ENCODE measurements at places on chromosomes 7 and 10.

DNA sequence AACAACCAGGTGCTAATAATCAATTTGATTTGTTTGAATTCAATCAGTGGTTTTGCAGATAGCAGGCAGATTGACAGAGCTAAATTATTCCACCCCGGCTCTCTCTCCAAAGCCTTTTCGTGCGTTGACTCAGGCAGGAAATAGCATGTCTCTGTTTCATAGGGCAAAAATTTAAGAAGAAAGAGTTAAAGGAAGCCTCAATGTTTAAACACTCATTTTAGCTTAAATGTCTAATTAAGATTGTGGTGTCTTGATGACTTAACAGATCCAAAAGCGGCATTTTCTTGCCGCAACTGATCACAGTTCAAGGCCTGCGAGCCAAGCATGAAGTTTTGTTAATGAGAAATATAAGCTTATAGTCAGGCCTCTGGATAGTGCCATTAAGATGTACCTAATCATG lies 1051.1 kb upstream of the AUTS2 start:
- DNase-seq = peak; percentile 15

DNA sequence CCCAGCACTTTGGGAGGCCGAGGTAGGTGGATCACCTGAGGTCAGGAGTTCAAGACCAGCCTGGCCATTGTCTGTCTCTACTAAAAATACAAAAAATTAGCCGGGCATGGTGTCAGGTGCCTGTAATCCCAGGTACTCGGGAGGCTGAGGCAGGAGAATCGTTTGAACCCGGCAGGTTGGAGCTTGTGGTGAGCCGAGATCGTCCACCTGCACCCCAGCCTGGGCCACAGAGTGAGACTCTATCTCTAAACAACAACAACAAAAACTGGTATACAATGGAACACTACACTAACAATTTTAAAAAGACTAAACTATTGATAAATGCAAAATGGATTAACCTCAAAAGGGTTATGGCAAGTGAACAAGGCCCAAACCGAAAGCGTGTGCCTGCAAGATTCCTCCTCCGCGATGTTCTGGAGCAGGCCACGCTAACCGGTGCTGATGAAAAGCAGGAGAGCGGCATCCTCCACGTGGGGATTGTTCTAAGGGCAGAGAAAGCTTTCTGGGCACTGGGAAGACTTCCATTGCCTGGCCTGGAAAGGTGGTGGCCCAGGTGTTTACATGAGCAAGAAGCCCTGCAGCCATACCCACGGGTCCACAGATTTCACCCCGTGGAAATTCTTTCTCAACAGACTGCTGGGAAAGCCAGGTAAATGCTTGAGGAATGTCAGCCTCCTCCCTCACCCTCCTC lies 53.8 kb downstream of the PDGFA start:
- DNase-seq = no peak

DNA sequence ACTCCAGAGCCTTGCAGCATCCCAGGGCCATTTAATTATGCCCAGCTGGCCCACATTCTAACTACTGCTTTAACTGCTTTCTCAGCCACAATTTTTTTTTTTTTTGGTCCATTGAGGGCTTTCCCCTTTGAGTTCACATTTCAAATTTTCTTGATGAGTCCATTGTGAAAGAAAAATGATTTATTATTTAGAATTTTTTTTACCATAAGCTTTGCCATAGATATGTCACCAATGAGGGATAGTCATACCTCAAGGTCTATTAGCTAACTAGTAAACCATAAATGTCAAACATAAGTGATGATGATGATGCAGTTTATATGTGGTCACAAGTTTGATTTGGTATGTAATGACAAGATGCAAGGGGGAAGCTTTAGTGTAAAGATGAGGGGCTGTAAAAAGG lies 282.9 kb downstream of the BICC1 start:
- DNase-seq = no peak

DNA sequence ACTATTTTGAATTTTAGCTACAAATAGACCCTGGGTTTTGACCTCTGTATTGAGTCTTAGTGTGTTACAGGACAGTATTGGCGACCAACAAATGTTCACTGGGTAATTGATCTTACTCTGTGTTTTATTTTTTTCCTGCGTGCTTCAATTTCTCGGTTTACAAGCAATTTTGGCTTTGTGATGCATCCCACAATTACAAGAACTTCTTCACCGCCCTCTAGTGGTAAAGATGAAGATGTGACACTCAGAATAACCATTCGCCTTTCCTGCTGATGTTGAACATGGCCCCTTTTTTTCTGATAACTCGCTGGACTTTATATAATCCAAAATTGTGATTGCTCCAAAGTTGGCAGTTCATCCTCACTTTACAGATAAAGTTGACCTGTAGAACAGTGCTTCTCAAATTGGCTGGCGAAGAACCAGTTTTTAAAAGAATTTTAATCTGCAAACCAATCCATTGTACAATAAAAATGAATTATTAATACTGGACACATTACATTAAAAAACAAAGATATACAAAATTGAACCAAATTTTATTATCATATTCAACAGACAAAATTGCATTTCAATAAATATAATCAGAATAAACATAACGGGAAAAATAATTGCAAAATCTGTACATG lies 20.2 kb upstream of the SMC3 start:
- DNase-seq = no peak

DNA sequence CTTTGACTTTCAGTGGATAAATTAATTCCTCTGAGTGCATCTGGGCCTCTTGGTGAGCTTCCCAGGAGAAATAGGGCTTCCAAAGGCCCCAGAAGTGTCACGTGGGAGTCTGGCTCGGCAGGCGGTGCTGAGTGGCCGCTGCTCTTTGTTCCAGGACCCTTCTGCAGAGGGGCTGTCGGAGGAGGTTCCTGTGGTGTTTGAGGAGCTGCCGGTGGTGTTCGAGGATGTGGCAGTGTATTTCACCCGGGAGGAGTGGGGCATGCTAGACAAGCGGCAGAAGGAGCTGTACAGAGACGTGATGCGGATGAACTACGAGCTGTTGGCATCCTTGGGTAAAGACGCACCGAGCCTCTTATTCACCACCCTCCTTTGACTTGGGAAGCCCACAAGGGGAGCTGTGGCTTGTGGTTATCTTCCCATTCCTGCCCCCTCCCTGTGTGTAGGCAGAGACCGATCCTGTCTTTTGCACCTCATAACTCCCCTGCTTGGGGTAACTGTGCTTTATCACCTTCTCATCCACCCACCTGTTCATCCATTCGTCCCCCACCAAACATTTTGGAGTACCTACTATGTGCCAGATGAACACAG lies 11.9 kb downstream of the ZNF862 start:
- DNase-seq = no peak

GRCh38 chr7:2897023-2897422 lies 52.9 kb upstream of the GNA12 start:
- DNase-seq = no peak

DNA sequence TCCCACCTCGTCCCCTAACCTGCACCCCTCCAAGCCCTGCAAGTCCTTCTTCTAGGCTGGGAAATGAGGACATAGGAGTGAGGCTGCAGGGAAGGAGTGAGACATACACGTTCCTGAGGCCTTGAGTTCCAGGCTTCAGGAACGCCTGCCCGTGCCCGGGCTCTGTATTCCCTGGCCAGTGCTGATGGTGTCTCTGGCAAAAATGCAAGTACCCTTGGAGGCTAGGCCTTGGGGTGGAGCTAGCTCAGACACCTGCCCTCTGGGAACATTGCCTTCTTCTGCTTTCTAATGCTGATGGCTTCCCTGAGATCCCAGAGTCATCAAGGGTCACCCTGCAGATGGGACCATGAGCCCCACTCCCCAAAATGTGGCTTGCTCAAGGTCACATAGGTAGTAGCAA lies 76.0 kb downstream of the GRK5 start:
- no peak for DNase-seq

- no peak for DNase-seq
Observed at GRCh38 chr7:128427289-128427891, 17.6 kb upstream of the IMPDH1 start.

GRCh38 chr10:33326933-33327332 lies 7.5 kb downstream of the NRP1 start:
- DNase-seq = no peak

GRCh38 chr10:61486738-61487396 lies 33.7 kb upstream of the TMEM26 start:
- no peak for DNase-seq

DNA sequence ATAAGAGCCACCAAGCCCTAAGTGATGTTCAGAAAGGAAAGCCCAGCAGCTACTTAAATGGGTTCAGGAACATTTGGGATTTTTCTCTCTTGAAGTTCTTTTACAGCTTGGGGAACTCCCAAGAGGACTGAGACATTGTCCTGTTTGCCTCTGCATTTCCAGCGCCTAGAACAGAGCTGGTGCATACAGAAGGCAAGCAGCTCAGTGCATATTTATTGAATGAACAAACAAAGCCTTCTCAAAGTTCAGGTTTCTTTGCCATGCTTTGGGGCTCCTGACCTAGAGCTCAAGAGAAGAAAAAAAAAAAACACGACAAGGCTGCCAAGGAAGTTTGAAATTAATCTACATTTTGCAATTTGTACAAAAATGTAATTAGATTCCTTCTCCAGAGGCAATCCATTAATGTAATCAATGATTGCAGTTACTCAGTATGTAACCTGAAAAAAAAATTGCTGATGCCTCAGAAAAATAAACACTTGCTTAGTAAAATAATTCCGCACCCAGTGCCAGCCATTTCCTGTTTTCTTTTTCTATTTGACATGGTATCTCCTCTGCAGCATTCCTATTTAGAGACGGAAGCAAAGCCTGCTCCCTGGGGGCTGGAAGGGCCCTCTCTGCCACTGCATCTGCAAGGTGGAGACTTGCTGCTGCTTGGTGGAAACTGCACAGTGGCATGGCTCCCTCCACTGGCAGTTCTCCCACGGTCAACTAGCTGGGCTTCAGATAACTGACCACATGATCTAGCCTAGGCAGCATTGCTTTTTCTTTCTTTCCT lies 157.3 kb downstream of the TMEM178B start:
- no peak for DNase-seq

GRCh38 chr10:128324058-128324827 lies 198.0 kb upstream of the MKI67 start:
- DNase-seq = no peak

DNA sequence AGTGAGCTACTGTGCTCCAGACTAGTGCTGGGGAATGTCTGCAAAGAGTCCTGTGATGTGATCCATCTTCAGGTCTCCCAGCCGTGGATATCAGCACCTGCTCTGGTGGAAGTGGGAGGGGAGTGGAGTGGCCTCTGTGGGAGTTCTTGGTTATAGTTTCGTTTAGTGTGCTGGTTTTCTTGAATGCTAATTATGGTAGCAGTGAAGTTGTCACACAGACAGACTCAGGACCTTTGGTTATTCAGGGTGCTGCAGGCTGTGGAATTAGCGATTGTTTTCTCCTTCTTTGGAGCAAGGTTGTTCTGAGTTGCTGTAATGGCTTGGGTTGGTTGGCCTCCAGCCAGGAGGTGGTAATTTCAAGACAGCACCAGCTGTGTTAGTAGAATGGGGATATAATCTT lies 132.7 kb upstream of the HGF start:
- DNase-seq = no peak

GRCh38 chr7:132536654-132537395 lies 39.4 kb downstream of the PLXNA4 start:
- peak; percentile 34 for DNase-seq

DNA sequence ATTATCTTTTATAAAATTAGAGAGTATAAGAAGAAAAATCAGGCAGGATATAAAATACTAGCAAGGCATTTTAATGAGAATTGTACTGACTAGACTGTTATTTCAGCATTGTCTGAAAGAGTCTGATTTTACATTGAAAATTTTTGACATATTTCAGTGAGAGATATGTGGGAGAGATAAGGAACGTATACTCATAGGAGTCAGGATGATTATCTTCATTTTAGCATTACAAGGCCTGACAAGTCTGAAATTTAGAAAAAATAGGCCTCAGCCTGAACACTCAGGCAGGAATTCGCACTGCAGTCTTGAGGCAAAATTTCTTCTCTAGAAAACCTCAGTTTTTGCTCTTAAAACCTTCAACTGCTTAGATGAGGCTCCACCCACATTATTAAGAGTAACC lies 386.0 kb downstream of the HGF start:
- no peak for DNase-seq

DNA sequence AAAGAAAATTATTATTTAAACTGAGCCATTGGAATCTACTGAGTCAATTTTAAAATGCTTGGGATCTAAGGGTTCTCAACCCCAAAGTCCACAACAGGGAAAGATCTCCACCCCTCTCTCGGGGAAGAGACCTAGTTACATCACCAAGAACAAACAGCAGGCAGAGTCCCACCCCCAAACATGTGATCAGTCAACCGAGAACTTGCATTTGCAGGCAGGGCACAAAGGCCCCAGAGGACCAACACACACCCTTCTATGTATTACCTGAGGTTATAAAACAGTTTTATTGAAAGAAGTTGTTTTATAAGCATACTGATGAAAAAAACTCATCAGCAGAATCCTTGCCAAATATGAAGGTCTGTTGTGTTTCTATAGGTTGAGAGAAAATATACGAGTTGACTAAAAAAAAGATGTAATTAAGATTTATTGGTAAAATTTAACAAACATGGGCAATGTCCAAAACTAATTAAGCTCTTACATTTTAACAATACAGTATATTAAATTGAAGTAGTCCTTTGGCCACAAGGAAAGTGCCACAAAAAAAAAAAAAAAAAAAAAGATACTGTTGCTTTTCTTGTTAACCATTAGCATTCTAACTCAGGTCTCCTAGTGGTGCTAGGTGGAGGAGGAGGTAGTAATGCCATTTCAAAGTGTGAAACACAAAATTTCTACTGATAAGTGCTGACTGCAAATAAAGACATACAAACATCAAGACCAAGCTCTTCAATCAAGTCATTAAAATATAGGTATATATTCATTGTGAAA lies 975 bp upstream of the USP54 start:
- DNase-seq = no peak

- no peak for DNase-seq
Observed at GRCh38 chr7:112665709-112666108, 124.5 kb downstream of the TMEM168 start.

GRCh38 chr10:3263082-3263481 lies 90.5 kb upstream of the PITRM1 start:
- no peak for DNase-seq

DNA sequence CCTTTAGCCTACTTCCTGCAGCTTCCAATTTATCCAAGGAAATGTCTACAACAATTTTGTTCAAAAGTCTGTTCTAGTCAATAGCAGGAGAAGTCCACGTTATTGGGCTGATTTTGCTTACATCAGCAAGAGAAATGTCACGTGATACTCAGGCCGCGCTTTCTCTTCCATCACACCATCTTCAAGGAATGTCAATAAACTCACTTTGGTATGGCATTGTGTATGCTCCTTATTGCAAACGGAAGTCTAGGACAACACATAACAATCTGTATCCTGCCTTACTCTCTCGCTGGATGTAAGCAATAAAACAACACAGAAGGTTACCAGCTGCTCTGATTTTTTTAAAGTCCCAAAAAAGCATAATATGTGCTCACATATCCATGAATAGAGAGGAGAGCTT lies 17.1 kb upstream of the STK17A start:
- DNase-seq = peak; percentile 67

DNA sequence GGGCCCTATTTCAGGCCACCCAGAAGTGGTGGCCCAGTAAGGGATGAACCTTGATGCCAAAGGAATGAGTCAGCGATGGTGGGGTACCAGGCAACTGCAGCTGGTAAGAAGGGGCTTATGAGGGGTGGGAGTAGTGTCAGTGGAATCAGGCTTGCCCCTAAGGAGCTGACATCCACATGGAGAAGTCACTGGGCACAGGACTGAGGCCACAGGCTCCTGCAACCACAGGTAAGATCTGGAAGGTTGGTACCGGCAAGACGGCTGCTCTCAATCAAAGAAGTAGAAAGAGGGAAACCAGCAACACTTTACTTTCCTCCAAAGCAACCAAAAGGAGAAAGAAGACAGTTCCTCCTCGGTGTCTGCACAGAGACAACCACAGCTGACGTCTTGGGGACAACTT lies 2.5 kb downstream of the GCK start:
- DNase-seq = no peak

GRCh38 chr10:97338041-97338440 lies 3.5 kb upstream of the FRAT2 start:
- DNase-seq = no peak
